Tibial nerve (tissue), 4 donors: ENCODE measurements at places on chromosomes 2 and 18. TPM values are rescaled to one million over a fixed set of nuclear protein-coding genes. Genes with fewer than 3 reads are reported as not detected.

- DNase-seq = no peak
- no peaks in the 10 kb centered on the region for H3K36me3 ChIP-seq
- no peak overlapping the region for H3K27ac ChIP-seq
- H3K27me3 ChIP-seq = no peaks in the 10 kb centered on the region
- H3K4me1 ChIP-seq = no peaks in the 10 kb centered on the region
Measured at GRCh38 chr18:25283781-25284180, 68.2 kb downstream of the ZNF521 start.

DNA sequence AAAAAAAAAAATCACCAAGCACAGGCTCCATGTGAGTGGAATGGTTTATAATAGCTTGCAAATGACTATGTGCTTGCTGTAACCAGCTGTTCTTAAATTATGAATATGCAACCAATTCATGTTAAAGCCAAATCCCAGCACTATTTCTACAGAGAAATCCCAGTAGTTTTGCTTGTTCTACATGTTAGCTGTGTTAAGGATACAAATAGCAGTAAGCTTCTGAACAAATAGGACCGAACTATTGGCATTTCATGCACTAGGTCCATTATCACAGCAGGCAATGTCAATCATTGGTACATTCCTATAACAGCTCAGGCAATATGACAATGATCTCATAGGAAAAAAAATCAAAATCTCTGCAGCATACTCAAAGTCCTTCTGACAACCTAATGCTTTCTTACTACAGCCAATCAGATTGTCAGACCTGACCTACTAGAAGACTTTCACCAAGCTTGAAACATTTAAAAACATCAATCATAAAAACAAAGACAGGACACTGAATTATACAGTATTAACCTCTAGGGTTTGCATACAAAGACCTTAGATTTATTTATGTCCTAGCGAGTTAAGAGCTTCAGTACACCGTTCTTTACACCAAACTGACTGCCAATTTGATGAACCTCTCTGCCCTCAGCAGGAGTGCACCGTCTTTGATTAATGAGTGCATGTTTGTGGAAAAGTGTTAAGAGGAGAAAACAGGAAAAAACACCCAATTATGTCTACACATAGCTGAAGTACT, 6.4 kb downstream of the BAZ2B start:
- H3K36me3 ChIP-seq = no peaks in the 10 kb centered on the region
- no peaks in the 10 kb centered on the region for H3K27me3 ChIP-seq
- H3K4me1 ChIP-seq = no peaks in the 10 kb centered on the region
- no peak overlapping the region for H3K27ac ChIP-seq
- DNase-seq = no peak

DNA sequence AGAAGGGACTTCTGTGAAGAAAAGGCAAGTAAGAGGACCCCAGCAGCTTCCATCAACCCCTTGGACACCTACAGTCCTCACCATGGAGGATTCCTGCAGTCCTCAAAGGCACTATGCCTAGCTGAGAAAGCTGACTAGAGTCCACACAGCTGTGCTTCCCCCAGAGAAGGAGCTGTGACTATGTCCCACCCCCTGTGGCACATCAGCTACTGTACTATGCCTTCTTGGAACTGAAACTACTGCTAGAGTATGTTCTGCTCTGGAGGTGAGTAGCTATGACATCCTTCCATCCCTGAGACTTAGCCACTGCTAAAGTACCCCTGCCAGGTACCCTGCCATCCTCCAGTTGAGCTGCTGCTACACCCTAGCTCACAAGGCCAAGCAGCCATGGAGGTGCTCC, 690.2 kb upstream of the CHAC2 start:
- H3K27me3 ChIP-seq = no peaks in the 10 kb centered on the region
- no peak overlapping the region for H3K4me3 ChIP-seq
- H3K36me3 ChIP-seq = no peaks in the 10 kb centered on the region

DNA sequence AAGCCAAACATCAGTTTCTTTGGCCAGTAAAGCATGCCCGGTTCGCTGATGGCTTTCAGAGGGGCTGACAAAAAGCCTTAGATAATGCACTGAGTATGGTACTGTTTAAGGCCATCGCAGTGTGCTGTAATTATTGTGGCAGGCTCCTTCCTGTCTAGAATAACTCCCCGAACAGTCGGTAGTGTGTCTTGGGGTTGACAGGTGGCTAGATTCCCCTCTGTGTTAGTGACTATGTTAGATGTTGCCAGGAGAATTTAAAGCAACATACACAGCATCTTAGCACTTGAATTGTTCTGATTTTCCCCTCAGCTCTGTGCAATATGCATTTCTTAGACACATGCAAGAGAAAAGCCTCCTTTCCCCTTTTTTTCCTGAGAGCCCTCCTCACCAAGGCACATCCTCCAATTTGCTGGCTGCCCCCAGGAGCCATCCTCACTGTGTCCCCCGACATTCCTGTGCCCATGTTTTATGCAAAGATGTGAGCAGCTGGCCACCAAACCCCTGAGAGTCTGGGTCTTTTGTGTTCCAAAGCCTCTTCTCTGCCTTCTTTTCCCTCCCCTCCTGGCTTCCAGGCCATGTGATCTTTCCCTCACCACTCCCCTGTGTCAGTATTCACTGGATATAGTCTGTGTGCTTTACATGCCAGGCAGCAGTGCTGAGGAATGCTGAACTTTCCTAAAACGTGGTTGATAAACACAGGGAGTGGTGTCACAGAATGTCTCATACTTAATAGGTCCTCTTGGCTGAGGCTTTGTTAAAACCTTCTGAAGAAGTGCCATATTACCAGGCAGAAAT, 331.5 kb downstream of the HRH4 start:
- H3K27me3 ChIP-seq = no peaks in the 10 kb centered on the region
- H3K4me3 ChIP-seq = no peak overlapping the region
- DNase-seq = no peak

DNA sequence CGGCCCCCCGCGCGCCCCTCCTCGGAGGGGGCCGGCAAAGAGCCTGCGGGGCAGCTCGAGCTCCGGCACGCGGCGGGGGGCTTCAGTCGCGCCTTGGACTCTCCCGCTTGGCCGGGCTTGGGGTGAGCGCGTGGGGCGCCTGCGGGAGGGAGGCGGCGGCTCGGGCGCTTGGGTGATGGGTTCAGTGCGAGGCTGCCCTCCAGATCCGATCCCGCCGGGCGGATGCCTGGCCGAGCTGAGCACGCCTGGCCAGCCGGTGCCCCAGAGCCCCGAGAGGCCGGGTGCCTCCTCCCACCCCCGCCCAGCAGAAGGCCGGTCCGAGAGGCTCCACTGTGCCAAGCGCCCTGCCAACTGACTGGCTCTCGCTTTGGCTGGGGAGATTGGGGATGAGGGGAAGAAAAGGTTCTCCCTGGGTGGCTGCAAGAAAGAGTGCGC, 273 bp upstream of the NXPH2 start:
- no peaks in the 10 kb centered on the region for H3K27me3 ChIP-seq
- H3K27ac ChIP-seq = no peak overlapping the region
- H3K36me3 ChIP-seq = no peaks in the 10 kb centered on the region
- DNase-seq = no peak
- H3K4me1 ChIP-seq = no peaks in the 10 kb centered on the region

FTCDNL1 gene
- 1.8 TPM for total RNA-seq
